ENCODE measurements at places on chromosomes 7 and 10.

DNA sequence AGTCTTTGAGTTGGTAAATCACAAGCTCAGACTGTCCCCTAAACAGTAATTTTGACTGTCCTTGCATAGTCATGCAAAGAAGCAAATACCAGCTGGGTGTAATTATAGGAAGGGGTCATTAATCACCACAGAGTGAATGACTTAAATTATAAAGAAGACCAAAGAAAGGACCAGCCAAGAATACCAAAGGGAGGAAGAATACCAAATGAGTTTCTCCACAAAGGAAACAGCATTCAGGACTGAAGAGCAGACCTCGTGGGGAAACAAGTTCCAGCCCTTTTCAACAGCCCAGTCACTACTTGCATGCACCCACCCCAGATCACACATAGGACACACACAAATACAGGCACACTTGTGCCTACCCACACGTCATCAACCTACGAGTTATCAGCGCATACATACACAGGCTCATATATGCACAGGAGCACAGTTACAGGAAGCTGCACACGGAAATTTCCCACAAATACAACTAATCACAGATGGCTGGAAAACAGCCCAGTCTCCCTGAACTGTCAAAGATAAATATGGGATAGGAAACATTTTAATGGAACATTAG lies 77.6 kb downstream of the DENND2A start:
- no peak for DNase-seq

- DNase-seq = no peak
These were observed 80.8 kb downstream of the PAX2 start for GRCh38 chr10:100826031-100826651.

GRCh38 chr10:48710647-48711275 lies 26.1 kb downstream of the WDFY4 start:
- DNase-seq = no peak

DNA sequence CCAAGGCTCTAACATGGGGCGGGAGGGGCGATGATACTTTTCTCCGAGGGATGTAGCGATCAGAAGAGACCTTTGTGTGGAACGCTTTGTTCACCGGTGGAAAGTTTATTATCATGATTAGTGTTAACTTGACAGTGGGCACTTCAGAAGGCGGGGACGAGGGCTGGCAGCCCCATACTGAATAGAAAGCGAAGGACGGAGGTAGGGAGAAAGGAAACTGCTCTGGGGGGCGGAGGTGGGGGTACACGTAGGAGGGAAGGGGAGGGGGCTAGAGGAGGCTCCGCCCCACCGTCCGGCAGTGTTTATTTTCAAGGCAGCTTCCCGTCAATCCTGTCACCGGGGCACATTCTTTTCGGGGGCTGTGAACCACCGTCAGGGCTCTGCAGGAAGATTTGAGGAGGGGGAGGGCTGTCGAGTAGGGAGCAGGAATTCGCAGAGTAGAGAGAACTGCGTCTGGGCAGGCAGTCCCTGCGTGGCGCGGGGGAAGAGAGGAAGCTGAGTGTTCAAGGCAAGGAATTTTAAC lies 9.4 kb upstream of the NKX2-3 start:
- no peak for DNase-seq

GRCh38 chr7:15556339-15557105 lies 5.3 kb downstream of the AGMO start:
- no peak for DNase-seq

- DNase-seq = no peak
These were observed 35.2 kb downstream of the GPAM start for GRCh38 chr10:112148331-112148730.

- no peak for DNase-seq
These were observed 239.2 kb upstream of the AKR1E2 start for GRCh38 chr10:4586776-4587175.

DNA sequence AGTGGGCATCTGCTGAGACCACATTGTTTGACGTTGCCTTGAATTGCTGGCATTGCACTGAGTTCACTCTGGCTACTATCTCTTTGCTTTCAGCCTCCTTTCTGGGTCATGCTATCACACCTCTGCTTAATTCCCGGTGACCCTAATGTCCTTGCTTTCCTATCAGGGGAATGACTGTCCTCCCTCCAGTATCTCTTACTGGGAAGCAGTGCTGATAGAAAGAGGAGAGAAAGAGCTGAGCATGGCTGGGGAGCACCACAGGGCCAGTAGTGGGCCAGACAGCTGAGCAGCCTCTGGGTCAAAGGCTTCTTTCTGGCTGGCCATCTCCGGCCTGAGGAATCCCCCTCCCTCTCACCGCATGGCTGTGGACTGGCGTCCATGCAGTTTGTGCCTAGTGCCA lies 428.7 kb downstream of the INHBA start:
- DNase-seq = no peak

GRCh38 chr7:73426016-73426415 lies 7.6 kb upstream of the FZD9 start:
- no peak for DNase-seq

DNA sequence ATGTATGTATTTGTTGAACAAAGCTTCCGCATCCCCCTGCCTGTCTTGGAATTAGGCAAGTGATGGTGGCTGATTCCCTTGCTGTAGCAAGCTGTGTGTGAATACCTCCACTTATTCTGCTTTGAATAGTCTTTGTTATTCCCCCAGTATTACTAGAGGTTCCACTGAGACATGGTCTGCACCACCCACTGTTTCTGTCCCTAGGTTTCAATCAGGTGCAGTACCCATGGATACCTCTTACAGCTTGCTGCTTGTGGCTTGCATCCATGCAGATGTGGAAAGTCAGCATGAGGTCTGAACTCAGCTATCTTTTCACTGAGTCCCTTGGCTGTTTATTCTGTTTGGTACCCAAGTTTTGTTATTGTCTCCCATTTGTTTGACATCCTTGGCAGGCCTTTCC lies 447.4 kb downstream of the GRM8 start:
- DNase-seq = no peak

GRCh38 chr7:92403760-92404074 lies 43.6 kb upstream of the GATAD1 start:
- DNase-seq = no peak

GRCh38 chr7:5001911-5002310 lies 42.9 kb upstream of the MMD2 start:
- no peak for DNase-seq

DNA sequence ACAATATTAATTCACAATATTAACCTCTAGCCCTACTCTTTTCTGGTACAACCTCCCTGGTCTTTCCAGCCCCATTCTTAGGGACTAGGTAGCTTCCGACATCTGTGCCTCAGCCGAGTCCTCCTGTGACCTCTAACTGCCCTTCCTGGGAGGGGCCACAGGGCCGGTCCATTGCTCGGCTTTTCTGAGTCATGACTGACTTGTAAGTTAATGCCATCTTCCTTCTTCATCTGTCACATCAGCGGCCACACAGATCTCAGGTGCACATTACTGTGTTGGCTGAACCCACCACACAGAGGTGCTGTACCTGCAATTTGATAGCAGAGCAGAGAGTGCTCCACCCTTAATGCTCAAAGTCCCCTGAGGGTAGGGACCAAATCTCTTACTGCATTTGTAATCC lies 4.1 kb upstream of the CPA4 start:
- no peak for DNase-seq

DNA sequence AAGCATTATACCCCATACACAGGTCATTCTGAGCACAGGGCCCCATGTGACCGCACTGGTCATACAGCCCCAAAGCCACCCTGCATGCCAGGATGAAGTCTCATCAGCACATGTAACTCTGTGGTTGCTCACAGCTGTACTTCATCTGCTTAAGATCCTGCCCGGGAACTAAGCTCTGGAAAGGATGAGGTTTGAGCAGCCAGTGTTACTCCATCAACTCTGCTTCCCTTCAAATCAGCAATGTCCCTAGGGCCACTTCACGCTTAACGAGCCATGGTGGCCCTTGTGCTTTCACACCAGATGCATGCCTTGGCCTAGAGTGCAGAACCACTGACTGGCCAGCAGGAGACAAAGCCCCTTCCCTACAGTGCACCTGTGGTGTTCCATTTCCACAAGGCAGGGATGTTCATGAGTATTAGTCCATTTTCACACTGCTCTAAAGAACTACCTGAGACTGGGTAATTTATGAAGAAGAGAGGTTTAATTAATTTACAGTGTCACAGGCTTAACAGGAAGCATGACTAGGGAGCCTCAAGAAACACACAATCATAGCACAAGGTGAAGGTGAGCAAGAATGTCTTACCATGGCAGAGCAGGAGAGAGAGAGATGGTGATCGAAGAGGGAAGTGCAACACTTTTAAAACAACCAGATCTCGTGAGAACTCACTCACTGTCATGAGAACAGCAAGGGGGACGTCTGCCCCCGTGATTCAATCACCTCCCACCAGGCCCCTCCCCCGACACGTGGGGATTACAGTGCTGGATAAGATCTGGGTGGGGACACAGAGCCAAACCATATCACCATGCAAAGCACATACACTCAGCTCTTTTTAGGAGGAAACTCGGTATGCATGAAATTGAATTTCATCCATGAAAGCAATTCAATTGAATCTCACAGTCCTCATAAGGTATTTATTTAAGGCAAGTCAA lies 149.0 kb upstream of the CDCA7L start:
- DNase-seq = no peak

GRCh38 chr10:63268149-63268797 lies 135.1 kb downstream of the NRBF2 start:
- DNase-seq = no peak

- no peak for DNase-seq
These were observed 31.9 kb downstream of the RNLS start for GRCh38 chr10:88551246-88551645.

DNA sequence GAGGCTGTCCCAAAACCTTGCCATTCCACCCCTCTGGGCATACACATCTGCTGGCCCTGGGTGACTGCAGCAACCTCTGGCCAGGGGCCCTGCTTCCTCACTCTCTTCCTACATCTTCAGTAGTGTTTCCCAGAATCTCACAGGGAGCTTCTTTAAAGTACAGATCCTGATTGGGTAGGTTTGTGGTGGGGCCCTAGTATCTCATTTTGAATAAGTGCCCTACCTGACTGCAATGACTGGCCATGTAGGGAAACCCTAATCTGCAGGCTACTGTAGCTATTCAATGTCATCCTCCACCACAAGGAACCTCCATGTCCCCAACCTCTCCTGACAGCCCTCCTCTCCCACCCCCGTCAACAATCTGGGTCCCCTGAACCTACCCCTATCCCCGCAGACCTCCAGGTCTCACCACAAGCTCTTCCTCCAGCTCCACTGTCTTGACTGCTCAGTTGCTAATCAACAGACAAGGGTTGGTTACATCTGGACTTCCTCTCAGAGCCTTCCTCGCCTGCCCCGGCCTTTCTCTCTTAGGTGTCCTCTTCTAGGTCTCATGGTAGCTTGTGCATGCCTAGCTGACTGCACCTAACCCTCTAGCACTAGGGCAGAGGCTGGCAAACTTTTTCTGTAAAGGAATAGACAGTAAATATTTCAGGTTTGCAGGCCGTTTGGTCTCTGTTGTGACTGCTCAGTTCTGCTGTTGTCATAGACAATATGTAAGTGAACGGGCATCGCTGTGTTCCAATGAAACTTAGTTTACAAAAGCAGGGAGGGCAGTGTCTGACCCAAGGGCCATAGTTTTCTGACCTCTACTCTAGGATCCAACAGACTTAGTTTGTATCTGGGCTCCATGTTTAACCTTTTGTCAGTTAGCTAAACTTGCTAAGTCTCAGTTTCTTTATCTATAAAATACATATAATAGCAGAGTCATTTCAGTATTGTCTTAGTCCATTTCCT lies 121.1 kb downstream of the AOAH start:
- no peak for DNase-seq

DNA sequence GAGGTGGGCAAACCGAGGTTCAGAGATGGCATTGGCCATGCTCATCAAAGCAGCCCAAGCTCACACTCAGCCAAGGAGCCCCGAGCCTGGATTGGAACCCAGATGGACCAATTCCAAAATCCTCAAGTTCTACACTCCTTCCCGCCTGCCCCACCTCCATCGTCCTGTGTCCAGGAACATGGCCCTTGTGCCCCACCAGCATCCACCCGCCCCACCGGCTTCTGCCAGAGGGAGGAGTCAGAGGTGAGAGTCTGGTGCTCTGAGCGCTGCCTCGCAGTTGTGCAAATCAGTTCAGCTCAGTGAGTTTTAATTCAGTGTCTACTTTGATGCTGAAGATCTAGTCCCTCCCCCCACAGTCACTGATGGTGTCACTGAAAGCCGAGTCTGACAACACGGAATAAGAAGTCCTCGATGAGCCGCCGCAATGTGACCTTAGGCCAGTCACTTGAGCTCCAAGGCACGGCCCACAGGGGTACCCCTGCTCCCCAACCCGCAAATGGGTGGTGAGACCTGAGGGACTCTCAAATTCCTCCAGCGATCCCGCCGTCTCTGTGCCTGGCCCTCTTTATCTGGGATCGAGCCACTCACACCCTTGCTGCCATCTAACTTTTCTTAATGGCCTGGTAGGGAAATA lies 26.3 kb downstream of the PRKAG2 start:
- DNase-seq = no peak

GRCh38 chr7:69517985-69518704 lies 80.1 kb upstream of the AUTS2 start:
- DNase-seq = no peak

GRCh38 chr10:398954-399353 lies 263.7 kb downstream of the ZMYND11 start:
- no peak for DNase-seq

- peak; percentile 26 for DNase-seq
These were observed 670 bp downstream of the TPK1 start for GRCh38 chr7:144835155-144835611.

DNA sequence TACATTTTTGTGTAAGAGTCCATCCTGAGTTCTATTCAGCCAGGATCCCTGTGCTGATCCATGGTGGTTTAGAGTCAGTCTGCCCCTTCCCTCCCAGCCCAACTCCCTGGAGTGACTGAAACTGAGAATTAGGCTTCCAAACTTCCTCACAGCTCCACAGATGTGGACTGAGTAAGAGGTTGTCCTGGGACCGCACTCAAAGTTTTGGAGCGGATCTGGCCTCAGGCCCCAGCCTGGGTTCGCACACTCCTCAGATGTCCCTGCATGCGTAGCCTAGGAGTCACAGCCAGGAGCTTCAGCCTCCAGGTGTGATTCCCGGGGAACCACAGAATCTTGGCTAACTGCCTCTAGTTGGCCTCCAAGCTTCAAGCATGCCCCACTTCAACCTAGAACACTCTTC lies 218.1 kb downstream of the C7orf25 start:
- DNase-seq = no peak

- DNase-seq = no peak
These were observed 16.3 kb downstream of the OR2AE1 start for GRCh38 chr7:99860281-99861127.

- DNase-seq = no peak
These were observed 115.0 kb downstream of the ADCY1 start for GRCh38 chr7:45689011-45689796.

GRCh38 chr7:128148676-128149075 lies 92.4 kb upstream of the LEP start:
- DNase-seq = peak; percentile 6

DNA sequence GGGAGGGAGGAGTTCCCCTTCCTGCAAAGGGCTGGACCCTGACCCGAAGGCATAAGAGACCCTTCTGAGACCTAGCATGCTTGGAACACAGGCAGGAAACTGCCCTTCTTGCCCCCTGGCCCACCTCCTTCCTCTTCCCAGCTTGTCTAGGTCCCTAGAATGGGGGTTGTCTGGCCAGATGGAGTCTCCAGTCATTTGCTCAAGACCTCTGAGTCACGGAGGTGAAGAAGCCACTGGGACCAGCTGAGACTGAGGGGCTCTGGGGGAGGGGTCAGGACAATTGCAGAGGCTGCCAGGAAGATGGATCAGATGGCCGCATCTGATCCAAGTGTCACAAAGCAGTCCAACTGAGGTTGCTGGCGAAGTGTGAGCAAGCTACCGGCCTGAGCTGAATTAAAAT lies 46.2 kb downstream of the COL13A1 start:
- DNase-seq = no peak

- peak; percentile 32 for DNase-seq
These were observed 181.3 kb downstream of the MAGI2 start for GRCh38 chr7:79272066-79272669.

- no peak for DNase-seq
These were observed 65.3 kb upstream of the NPTX2 start for GRCh38 chr7:98551611-98552273.

Measured in NCI-H774 (cell line).